ENCODE measurements at places on chromosomes 3 and 15. TPM values are rescaled to one million over a fixed set of nuclear protein-coding genes. Genes with fewer than 3 reads are reported as not detected.

SLC2A2 gene
- not detected for total RNA-seq

ROPN1 gene
- total RNA-seq: 80.8 TPM

WDR72 gene
- 2.4 TPM for total RNA-seq

PHLDB2 gene
- 11.7 TPM for total RNA-seq

INAFM2 gene
- 31.8 TPM for total RNA-seq

TFRC gene
- 77.0 TPM for total RNA-seq

RTP3 gene
- 0.50 TPM for total RNA-seq

GRCh38 chr3:15332405-15333098 is at the start of gene SH3BP5:
Gene SH3BP5 (minus strand): TSS chr3:15332586. CDS start chr3:15332408, 178 bp downstream.
- DNase-seq: peak; percentile 80

- DNase-seq: no peak
Measured at GRCh38 chr3:61353382-61353781, 102.1 kb upstream of the FHIT start.

DNA sequence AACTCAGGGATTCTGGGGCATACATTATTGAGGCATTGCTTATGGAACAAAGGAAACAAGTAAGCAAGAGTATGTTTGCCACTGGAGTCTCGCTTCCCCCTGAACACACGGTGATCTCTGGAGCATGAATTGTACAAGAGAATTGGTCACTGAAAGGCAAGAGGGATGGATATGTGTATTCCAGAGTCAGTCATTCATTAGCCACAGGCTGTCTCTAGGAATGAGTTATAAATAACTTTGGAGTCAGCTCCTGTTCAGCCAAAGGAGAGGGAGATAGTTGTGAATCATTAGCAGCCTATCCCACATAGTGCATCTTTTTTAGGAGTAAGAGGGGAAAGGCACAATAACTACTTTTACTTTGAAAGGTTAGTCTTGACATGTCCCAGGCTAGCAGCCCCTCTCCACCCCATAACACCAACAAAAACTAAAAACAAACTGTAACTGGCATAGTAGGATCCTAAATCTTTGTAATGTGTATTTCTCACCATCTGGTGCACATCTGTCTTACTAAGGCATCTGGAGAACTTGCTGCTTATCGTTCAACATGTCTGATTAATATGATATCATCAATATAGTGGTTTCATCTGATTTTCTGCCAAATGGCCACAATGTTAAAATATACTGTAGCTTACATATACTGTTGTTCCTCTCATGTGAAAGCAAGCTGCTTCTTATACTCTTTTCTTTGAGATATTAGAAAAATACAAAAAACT is 462.2 kb downstream of the GRM7 start:
- DNase-seq: no peak

DNA sequence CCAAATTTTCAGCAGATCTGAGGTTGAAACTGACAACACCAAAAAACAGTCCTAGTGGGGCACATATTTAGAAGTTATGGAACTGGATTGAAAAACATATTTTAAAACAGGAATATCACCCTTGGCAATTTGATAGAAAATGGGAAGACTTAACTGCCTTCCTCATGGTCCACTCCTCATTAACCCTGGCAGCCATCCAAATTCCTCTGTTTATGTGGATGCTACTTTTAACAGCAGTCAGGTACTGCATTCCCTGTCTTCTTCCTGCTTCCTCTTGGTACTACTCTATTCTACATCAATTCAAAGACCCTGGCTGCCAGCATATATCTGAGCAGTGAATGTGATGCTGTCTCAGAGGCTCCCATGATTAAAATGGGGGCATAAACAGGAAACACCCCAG is 54.3 kb downstream of the PDE8A start:
- DNase-seq: no peak

- DNase-seq: no peak
Measured at GRCh38 chr3:98730338-98730737, 32.8 kb upstream of the ST3GAL6 start.

- no peak for DNase-seq
Measured at GRCh38 chr15:91165850-91166249, 65.8 kb downstream of the SV2B start.

DNA sequence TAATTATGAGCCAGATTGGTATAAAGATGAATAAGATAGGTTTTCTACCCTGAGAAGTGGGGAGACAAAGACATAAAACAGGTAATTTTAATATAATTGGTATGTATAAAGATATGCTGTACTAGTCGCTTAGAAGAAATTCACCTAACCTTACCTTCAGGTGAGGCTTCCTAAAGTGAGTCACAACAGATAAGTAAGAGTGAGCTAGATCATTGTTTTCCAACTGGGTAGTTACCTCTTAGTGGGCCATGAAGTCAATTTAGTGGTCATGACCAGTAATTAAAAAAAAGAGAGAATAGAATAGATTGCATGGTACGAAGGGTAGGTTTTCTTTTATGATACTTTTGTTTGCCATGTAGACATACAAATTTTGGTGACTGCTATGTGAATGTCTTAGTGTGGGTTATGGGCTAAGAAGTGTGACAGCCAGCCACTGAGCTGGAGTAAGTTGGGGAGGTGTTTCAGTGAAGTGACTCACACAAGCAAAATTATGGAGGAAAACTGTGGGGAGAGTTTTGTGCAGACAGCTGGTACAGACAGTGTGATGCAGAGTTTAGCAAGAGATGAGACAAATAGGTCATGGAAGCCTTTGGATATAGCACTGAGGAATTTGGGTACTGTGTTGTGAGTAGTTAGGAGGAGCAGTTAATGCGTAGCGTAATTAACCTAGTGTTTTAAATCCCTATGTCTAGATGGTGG is 8.2 kb downstream of the TRNT1 start:
- no peak for DNase-seq

- no peak for DNase-seq
Measured at GRCh38 chr3:111336511-111336910, 205.5 kb upstream of the CD96 start.

DNA sequence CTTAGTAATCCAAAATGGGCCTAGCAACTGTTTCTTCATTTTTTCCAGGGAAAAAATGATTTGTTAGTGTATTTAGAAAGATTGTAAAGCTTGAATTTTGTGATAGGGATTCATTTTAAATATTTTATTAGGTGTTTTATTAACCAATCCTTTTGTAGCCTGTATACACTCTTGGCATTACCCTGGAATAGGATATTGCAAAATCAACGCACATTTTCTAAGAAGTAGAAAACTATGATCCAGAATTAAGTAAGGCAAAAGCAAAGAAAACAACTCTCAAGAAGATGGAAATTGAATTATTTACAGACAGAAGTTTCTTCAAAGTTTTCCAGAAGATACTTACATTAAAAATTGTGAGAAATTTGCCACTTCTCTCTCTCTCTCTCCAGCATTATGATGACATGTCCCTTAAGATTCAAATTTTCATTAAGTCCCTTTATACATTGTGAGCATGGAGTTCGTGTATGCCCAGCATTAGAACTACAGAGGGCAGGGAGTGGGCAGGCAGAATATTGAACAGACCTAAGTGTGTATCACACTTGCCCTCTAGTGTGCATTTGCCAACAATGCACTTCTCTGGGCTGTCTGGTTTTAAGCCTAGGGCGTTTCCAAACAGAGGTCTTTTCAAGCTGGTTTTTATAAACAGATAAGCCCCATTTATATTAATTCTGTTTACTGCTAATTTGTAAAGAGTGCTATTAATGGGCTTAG is 28.5 kb upstream of the CMSS1 start:
- DNase-seq: peak; percentile 59

DNA sequence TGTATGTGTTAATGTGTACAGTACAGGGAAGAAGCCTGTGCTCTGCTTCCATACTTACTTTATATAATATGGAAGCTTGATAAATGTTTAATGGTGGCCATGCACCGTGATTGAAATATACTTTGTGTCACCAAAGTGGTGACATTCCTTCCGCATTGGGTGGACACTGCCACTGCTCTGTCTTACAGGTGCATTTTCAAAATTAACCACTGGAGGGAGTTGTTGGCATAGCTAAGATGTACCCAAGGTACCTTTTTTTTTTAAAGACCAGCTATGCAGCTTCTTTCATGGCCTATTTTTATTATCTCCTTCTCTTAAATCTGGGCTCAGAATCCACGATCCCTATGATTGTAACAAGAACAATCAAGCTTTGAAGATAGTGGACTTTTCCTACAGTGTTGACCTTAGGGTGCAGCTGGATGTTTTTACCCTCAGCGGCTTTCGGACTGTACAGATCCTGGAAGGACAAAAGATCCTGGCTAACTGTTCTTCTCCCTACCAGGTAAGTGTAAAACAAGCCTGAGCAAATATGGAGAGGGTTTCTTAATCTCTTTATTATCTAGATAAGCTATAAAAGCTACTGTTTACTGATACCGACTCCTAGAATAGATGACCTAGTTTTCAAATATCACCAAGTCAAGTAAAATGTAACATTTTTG is 21.6 kb upstream of the PAK6 start:
- DNase-seq: peak; percentile 71

GRCh38 chr3:111915905-111916304 is 56.8 kb downstream of the PHLDB2 start:
- no peak for DNase-seq

DNA sequence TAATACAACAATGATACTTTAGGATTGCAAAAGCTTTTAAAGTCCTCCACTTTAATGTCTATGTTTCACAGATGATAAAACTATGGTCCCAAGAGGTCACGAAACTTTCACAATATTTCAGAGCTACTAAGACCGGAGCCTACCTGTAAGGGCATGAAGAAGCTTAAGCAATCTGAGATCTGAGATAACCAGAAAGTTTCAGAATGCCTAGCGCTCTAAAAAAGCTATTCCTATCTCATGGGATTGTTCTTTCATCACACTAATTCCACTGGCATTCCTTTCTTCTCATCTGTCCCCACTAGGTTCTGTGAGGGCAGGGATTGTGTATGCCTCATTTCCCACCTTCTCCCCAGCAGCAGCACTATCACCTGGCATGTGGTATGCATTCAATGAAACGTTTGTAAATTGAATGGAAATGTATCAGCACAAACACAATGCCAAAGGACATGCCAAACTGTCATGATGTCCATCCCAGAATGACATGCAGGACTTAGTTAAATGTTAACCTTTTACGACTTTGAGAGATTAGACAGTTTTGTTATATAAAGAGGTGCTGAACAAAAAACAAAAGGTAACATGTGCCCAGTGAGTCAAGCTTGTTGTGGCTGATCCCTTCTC is 104.7 kb upstream of the NR2F2 start:
- no peak for DNase-seq

DNA sequence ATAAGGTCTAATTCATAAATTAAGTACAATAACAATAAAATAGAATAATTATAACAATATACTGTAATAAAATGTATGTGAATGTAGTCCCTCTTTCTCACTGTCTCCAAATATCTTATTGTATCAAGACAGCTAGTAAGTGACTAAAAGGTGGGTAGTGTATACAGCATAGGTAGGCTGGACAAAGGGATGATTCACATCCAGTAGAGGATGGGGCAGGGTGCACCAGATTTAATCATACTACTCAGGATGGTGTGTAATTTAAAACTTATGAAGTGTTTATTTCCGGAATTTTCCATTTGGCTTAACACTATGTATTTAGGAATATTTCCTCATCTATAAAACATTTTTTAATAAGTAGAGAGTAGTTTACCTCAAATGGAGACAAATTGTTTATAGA is 876.1 kb upstream of the CADM2 start:
- no peak for DNase-seq

DNA sequence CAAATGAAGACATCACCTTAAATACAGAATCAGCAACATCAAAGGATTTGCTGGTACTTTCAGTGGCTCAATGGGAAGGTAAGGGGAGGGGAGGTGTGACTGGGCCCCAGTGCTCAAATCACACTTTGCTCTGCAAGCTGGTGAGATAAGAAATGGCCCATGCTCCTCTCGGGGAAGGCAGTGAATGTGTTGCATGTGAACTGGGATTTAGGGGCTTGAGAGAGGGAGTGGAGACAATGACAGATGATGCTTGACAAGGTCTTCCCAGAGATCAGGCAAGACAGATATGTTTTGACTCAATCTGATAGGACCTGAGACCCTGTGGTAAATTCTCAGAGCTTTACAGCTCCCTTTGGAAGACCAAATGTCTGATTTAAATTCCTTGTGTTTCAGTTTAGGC is 233.0 kb upstream of the PROK2 start:
- no peak for DNase-seq

DNA sequence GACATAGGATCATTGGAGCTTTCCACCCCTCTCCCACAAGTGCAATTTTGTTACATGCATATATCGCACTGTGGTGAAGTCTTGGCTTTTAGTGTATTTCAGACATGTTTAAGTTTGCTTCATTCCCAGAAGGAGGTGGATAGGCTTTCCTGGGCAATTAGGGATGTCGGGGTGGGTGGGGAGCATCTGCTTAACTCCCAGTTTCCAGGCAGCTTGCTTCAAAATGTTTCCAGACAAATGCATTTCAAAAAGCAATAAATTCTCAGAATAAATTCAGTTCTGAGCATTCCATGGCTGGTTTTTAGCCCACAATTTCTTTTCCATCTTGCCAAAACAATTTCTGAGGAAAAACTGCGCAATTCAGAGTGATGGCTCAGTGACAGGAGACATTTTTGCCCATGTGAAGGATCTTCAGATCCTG is 227.7 kb upstream of the ZPLD1 start:
- DNase-seq: no peak

GRCh38 chr3:108125550-108126071 is 34.8 kb upstream of the CD47 start:
- no peak for DNase-seq

GRCh38 chr15:55318588-55319494 is at the start of the genes PIGB and PIGBOS1:
Gene PIGB (plus strand): TSS chr15:55319222. CDS start chr15:55319251, 29 bp downstream.
Gene PIGBOS1 (minus strand): TSS chr15:55319123. CDS start chr15:55317792, 1,331 bp downstream.
- peak; percentile 92 for DNase-seq

GRCh38 chr15:43208052-43209002 is 12.5 kb downstream of the EPB42 start:
- no peak for DNase-seq

DNA sequence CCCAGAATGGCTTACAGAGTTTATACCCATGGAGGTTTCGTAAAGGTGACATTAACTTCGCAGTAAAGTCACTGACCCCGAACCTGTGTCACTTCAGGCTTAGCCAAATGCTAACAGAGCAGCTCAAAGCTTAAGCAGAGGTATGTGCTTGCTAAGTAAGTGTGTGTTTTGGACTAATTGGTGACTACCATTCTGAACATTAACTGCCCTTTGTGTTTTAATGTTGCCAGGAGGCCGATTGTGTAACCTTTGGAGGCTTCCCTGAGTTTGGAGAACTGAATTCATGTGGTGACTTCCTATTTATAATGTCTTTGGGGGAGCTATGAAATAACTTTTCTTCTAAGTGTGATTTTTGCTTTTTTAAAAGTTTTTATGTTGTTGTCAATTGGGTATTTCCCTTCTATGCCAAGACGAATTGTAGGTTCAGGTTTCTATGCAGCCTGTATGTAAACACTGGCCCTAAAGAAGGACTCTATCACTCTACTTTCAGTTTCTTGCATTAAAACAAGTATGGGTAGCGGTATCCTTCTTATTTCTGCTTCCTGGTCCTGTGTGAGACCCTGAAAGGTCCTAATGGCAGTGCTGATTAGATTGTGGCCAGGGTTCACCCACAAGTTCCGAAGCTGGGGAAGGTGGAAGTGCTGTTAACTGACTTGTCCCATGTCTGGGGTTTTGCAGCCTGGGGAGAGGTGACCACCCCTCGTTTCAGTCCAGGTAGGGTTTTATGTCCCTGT is 86.3 kb downstream of the IGF1R start:
- no peak for DNase-seq
